NAMALWA (cell line): ENCODE measurements at places on chromosomes 3 and 15.

- DNase-seq = peak; percentile 63
Measured at GRCh38 chr3:166013073-166013679, 176.0 kb upstream of the BCHE start.

GRCh38 chr3:73493543-73494308, 131.0 kb downstream of the PDZRN3 start:
- no peak for DNase-seq

DNA sequence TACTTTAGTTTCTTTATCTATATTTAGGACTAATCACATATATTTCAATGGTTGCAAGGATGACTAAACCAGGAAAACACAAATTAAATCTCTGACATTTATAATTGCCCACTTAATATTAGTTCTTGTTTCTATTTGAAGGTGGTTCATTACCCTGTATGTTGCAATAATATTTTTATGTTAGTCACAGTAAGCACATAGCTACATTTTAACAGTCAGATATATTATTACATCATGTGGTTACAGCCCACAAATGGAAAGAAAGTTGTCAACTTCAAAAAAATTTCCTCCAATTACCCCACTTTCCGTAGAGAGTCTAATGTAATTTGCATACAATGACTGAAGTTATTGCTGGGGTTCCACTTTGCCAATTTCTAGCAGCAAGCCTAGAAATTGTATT, 114.6 kb downstream of the TUSC7 start:
- DNase-seq = no peak

- no peak for DNase-seq
Measured at GRCh38 chr3:56894881-56895431, 93.2 kb upstream of the ARHGEF3 start.

- peak; percentile 39 for DNase-seq
Measured at GRCh38 chr15:82680200-82681102, 29.2 kb downstream of the AP3B2 start.

DNA sequence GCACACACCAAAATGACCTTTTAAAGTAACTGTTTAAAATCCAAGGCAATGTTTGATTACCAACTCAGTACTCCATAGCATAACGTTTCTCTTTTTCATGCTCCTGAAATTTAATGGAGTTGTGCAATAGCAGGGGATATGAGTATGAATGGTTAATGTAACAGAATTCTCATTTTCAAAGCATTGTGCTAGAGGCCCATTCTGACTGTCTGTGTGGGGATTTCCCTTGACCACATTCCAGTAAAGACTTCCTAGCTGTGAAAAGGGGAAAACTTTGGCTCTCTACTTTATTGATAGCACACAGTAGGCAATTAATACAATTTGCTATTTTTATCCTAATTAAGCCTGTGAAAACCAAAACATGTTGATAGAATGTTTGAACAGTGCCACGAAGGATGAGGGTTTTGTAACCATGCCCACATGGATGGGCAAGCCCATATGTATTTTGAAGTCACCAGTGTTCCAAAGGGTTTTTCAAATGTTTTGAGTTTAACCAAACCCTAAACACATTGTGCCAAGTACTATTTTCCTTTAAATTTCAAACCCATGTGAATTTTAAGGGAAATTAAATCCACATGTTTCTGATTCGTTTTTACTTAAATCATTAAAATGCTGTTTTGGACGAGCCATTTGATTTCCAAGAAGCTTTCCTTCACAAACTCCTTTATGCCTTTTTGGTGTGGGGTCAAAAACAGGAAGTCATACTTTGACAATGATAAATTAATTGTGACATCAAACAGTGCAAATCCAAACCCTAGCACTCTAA, 261.2 kb downstream of the SHOX2 start:
- no peak for DNase-seq

- peak; percentile 50 for DNase-seq
Measured at GRCh38 chr3:194328053-194328657, 23.0 kb downstream of the CPN2 start.
